ENCODE measurements at places on chromosomes 7 and 10. TPM values are rescaled to one million over a fixed set of nuclear protein-coding genes. Genes with fewer than 3 reads are reported as not detected.

The CLDN4 gene
- 126 TPM for total RNA-seq

The ZNF503 gene
- 2.6 TPM for total RNA-seq

The SLC39A12 gene
- not detected for total RNA-seq

The DTX2 gene
- 10.8 TPM for total RNA-seq

The IKZF1 gene
- under 0.01 TPM for total RNA-seq

Data from bronchial epithelial cell (primary cell).